Peyer's patch (tissue), 4 donors: ENCODE measurements at places on chromosomes 4 and X.

DNA sequence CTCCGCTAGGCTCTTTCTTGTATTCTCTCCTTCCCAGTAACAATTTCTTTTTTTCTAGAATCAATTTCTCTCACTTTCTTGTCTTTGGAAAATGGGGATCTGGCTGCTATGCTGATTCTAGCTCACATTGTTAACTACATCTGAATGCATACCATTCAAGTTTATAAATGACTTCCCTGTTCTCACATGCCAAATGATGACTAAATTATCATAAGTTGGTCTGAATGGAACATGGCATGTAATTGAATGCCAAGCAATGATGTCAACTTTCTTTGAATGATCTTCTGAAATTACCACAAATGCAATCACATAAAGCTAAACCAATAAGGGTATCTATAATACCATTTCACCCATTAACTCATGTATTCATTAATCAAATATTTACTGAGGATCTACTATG is 2.7 kb upstream of the ITM2A start:
- no peaks in the 10 kb centered on the region for H3K27me3 ChIP-seq
- H3K4me3 ChIP-seq = no peak overlapping the region
- H3K4me1 ChIP-seq = no peaks in the 10 kb centered on the region
- no peak overlapping the region for H3K27ac ChIP-seq
- no peak for DNase-seq
- no peaks in the 10 kb centered on the region for H3K36me3 ChIP-seq

DNA sequence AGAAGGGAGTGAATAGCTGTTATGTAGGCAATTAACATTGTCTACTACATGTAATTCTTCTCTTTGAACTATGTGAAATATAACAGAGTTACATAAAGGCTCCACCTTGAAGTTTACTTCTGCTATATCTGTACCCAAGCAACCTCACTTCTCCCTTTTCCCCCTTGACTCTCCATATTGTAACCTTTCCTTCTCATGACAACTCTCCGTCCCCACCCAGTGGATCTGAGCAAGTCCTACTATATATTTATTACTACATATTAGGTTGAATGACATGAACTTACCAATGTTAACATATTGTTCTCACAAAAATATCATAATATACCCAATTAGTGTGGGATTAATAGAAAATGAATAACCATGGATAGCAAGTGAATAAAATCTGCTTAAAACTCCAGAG is 93.2 kb upstream of the ATP8A1 start:
- peak; percentile 20 for DNase-seq
- H3K36me3 ChIP-seq = no peaks in the 10 kb centered on the region
- no peaks in the 10 kb centered on the region for H3K27me3 ChIP-seq
- H3K4me3 ChIP-seq = no peak overlapping the region
- no peak overlapping the region for H3K27ac ChIP-seq
- H3K4me1 ChIP-seq = no peaks in the 10 kb centered on the region

DNA sequence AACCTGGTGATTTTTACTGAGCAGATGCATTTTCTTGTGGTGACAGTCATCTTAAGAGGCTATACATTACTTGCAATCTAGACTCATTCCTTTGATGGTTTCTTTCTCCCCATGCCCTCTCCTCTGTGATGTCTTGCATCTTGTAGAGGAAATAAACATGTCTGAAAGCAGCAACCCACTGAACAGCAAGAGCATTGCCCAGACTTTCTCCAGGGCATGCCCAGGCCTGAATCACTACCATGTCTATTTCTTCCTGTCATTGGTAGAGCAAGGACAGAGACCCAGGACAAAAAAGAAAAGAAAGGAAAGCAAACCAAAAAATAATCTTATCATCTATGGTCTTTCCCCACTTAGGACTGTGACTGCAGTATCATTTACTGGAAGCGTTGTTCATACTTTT is 326.1 kb downstream of the HNRNPD start:
- H3K27me3 ChIP-seq = no peaks in the 10 kb centered on the region
- H3K4me1 ChIP-seq = no peaks in the 10 kb centered on the region
- no peak overlapping the region for H3K27ac ChIP-seq
- no peaks in the 10 kb centered on the region for H3K36me3 ChIP-seq
- DNase-seq = no peak

DNA sequence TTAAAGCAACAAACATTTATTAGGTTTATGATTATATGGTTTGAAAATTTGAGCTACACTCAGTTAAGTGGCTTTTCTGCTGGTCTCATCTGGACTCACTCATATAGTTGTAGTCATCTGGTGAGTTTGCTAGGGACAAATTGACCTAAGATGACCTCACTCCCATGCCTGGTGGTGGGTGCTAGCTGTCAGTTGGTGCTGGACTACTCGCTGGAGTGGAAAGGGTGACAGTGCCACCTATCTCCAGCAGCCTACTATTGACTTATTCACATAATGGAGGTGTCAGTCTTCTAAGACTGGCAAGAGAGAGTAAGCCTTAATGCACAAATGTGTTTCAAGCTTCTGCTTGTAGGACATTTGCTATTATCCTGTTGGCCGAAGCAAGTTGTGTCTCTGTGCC is 88.2 kb downstream of the TASL start:
- H3K27ac ChIP-seq = no peak overlapping the region
- H3K27me3 ChIP-seq = no peaks in the 10 kb centered on the region
- H3K36me3 ChIP-seq = no peaks in the 10 kb centered on the region
- H3K4me1 ChIP-seq = no peaks in the 10 kb centered on the region
- no peak for DNase-seq

DNA sequence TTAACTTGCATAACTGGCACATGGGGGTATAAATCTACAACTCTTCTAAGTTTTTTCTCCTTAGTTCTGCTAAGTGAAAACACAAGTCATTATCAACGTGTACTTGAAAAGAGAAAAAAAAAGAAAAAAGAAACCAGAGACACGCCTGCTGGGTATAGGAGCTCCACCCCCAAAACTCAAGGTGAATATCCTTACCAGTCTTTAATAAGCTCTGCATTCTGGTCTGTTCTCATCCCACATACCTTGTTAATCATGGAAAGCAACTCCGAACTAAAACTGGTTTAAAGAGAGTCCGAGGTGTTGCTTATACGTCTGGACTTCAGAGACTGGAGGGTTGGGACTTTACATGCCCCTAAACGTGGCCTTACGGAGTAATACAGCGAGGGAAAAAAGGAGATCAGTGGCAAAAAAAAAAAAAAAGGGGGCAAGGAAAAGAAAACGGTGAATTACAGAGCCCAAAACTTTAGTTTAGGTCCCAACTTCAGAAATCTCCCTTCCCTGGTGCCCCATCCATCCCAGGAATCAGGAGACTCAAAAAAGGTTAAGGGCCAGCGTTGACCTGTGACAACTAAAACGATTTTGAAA is 1.0 kb downstream of the PGRMC2 start:
- peaks cover 16% of the 10 kb centered on the region for H3K4me1 ChIP-seq
- DNase-seq = no peak
- no peaks in the 10 kb centered on the region for H3K27me3 ChIP-seq
- H3K36me3 ChIP-seq = no peaks in the 10 kb centered on the region

DNA sequence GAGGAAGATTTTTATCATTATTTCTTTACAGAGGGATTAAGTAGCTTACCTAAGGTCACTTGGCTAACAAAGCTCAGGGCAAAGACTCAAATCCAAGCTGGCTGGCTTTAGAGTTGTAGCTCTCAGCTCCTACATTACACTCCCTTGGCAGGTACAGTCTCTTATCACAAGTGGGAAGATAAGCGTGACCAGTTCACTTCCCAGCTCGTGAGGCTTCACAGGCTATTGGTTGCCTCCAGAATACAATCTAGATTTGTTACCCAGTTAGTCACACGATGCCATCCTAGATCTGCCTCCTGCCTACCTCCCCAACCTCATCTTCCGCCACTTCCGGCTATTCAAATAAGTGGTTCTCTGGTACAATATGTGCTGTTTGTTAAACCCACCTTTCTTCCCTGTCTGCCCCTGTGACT is 3.7 kb downstream of the MMRN1 start:
- peak; percentile 68 for DNase-seq
- no peak overlapping the region for H3K4me3 ChIP-seq
- H3K36me3 ChIP-seq = no peaks in the 10 kb centered on the region
- no peak overlapping the region for H3K27ac ChIP-seq
